ENCODE measurements at places on chromosomes 3 and 15.

GRCh38 chr3:183288117-183288516, 35.1 kb downstream of the B3GNT5 start:
- DNase-seq: no peak

DNA sequence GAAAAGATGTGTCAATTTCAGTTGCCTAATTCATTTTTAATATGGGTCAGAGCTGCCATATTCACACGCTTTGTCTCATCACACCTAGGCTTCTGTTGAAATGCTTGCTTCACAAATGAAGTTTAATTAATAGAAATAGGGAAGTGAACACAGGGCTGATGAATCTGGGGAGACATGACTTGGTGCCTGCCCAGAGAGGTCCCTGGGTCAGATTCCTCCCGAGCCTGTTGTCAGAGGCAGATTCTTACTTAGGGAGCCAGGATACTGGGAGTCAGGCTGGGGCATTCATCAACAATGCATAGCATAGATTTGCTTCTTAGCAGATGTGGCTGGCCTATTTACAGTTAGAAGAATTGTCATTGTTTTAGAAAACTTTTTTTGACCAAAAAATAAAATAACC, 90.6 kb downstream of the CACNA1D start:
- DNase-seq: no peak

DNA sequence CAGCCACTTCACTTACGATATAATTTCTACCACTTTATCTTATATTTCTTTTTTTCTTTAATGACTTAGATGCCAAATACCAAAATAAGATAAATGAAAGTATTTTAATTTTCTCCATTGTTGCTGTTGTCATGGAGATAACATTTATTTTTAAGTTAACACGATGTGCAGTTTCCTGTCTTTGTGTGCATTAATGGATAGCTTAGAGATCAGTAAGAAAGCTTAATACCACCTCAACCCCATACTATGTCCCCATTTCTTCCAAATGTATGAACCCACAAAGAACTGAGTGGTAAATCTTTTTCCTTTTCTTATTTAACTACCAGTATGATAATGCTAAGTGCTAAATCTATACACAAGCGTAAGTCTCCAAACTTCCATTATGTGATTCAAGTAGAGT, 17.1 kb downstream of the PCNP start:
- no peak for DNase-seq

DNA sequence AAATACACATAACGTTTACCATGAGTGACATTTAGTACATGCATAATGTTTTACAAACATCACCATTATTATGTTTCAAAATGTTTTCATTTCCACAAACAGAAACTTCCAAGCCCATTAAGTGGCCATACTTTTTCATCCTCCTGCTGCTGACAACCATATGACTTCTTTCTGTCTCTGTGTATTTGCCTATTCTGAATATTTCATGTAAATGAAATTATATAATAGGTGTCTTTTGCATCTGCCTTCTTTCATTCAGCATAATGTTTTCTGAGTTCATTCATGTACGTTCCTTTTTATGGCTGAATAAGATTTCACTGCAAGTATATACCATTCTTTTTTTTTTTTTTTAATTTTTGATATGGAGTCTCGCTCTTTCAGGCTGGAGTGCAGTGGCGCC, 209.0 kb downstream of the DOCK3 start:
- no peak for DNase-seq

DNA sequence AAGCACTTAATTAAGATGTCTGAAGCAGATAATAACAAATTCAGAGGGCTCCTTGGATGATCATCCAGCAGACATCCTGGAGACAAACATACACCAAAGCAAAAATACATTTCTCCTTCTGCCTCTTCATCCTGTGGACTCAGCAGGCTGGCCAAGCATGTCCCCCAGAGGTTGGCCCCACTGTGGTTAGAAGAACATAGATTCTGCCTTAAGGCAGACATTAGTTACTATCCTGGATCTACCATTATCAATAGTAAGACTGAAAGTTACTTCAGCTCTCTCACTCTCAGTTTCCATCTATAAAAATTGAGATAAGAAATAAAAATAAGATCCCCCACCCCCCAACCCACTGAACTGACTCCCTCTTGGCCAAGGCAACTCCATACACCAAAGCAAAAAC, 28.6 kb upstream of the TGFBR2 start:
- no peak for DNase-seq

All from fibroblast of mammary gland (primary cell).